Hematopoietic multipotent progenitor cell treated with erythropoietin and hydrocortisone succinate and interleukin-3 and kit ligand, for 6 days (in vitro differentiated cells): ENCODE measurements at places on chromosomes 4 and X.

DNA sequence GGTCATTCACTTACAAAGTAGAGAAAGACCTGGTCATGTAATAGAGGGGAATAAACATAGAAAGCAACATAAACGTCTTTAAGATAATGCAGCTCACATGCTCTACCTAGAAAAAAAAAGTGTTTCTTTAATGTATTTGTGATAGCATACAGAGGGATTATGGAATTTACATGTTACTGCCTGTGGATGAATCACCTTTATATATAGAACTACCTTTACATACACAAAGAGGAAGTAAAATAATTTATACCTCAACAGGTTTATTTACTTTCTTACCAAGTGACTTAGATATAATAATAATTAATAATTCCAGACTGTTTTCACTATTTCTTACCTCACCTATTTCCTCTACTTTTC is 81.5 kb downstream of the PPP3CA start:
- no peak for DNase-seq

GRCh38 chrX:88944661-88945060 is 197.6 kb downstream of the CPXCR1 start:
- DNase-seq: no peak

DNA sequence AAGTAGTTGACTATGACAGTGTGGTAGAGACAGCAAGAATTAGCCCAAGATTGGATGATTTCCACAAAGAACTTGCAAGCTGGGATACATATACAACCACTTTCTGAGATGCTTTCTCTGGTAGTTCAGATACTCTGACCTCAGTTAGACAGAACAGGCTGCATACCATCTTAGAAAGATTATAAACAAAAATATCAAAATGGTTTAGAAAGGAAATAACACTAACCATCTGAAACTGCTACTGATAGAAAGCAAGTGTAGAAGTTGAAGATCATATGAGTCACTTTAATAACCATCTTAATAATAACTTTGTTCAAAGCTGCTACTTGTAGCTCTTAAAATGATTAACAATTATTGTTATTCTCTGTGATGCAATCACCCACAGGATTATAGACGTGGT is 255.4 kb upstream of the TTC29 start:
- DNase-seq: no peak

- no peak for DNase-seq
Observed at GRCh38 chr4:130233377-130234047, 1137.6 kb downstream of the C4orf33 start.

GRCh38 chr4:119132306-119132705 is 3.3 kb upstream of the MYOZ2 start:
- no peak for DNase-seq

DNA sequence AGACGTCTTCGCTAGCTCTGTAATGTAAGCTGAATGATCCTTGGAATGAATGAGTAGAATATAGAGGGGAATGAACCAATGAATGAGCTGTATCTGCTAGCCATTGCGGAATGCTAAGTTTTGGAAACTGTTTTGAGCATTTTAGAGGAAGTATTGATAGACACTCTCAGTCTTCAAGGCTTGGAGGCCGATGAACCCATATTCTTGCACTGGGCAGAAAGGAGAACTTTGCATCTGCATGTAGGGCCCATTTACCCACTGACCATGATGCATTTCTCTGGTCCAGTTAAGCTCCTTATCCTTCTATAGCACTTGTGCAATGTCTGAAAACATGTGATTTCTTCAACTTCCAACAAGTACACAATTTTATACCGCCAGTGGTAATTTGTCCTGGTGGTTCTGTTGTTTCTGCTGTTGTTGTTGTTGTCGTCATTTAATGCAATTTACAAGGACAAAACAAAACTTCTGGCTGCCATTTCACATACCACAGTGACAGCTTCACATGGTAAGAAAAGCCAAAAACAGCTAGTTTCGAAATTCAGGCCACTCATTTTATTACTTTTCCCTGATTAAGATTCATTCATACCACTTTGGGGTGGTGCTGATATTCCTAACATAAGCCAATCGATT is 85.0 kb upstream of the MTM1 start:
- no peak for DNase-seq

DNA sequence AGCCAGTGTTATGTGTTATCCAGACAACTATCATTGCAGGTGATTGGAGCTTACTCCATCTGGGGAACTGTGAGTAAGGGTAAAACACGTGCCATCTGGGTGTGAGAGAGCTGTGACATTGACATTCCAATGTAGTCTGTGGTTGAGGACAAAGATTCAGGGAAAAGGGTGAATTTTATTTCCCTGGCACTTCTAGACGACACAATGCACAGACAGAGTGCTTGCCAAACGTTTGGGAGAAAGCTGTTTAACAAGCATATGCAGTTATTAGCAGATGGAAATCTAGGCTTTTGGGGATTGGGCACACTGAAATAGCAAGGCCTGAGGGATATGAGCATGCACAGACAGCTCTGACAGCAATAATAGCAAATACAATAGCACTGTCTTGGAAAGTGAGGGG is 21.3 kb upstream of the CTSO start:
- DNase-seq: no peak

GRCh38 chrX:115344885-115345614 is 55.5 kb downstream of the LUZP4 start:
- peak; percentile 16 for DNase-seq

- no peak for DNase-seq
Observed at GRCh38 chrX:70922774-70923473, 8.0 kb downstream of the SLC7A3 start.

- DNase-seq: no peak
Observed at GRCh38 chr4:141047228-141047884, 85.9 kb downstream of the RNF150 start.

- DNase-seq: no peak
Observed at GRCh38 chrX:153464116-153464515, 6.3 kb downstream of the HAUS7 start.

GRCh38 chrX:136731207-136731782 is 49.4 kb downstream of the ARHGEF6 start:
- no peak for DNase-seq

GRCh38 chr4:26218677-26219605 is 101.9 kb upstream of the RBPJ start:
- DNase-seq: peak; percentile 2

- peak; percentile 43 for DNase-seq
Observed at GRCh38 chrX:119672426-119672825, 20.5 kb downstream of the SEPTIN6 start.

DNA sequence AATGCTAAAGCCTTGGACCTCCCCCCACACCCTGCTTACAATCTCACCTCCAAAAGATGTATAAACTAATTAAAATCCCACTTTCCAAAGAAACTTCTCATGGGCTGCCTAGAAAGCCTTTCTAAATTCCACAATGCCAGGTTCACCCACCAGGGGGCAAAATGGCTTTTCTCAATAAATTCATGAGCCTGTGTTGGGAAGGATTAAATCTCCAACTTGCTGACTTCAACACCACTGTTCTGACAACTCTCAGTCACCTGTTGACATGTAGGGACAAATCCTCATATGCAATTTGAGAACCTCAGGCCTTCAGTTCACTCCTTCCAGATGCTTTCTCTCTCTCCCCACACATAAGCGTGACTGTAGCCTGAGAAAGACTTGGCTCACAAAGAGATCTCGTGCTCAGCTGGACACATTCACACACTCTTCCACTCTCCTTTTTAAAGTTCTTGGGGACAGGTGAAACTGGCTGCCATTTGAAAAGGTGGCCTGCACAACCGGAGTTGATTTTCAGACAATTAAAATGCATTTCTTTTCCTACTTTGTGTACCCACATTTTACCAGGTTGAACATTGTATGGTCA is 88.6 kb upstream of the PRPS2 start:
- DNase-seq: peak; percentile 14

GRCh38 chrX:13158911-13159310 is 114.5 kb upstream of the FAM9C start:
- no peak for DNase-seq

DNA sequence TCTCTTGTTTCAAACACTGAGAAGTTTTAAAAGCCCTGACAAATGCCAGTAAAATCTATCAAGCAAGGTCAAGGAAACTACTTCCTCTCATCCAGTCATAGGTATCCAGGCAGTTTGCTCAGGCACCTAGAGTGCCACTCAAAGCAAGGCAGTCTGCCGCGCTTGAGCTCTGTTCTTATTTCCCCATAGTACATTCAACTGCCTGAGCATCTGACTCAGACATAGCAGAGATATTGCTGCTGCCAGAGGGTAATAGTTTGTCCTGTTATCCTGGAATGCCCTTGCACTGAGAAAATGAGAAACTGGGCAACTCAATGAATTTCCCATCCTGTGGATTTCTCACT is 16.1 kb upstream of the ATP8A1 start:
- no peak for DNase-seq

DNA sequence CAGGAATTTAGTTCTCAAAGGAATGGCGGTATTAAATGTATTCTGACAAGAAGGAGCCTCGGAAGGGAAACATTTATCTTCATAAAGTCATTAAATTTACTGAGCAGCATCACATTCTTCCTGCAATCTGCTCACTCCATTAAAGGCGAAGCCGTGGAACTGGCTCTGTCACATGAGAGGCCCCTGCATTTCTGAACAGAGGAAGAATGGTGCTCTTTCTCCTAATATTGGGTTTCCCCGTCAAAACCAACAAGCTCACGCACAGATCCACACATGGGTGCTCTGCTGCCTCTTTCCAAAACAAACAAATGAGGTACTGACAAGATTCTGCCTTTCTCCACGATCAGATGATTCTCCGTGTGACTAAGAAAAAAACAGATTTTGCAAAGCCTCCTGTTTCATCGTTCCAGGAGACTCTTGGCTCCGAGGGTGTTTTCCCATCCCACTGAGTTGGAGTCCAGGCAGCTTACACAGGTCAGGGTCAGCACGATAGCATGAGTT is 191.2 kb downstream of the IDS start:
- DNase-seq: no peak

DNA sequence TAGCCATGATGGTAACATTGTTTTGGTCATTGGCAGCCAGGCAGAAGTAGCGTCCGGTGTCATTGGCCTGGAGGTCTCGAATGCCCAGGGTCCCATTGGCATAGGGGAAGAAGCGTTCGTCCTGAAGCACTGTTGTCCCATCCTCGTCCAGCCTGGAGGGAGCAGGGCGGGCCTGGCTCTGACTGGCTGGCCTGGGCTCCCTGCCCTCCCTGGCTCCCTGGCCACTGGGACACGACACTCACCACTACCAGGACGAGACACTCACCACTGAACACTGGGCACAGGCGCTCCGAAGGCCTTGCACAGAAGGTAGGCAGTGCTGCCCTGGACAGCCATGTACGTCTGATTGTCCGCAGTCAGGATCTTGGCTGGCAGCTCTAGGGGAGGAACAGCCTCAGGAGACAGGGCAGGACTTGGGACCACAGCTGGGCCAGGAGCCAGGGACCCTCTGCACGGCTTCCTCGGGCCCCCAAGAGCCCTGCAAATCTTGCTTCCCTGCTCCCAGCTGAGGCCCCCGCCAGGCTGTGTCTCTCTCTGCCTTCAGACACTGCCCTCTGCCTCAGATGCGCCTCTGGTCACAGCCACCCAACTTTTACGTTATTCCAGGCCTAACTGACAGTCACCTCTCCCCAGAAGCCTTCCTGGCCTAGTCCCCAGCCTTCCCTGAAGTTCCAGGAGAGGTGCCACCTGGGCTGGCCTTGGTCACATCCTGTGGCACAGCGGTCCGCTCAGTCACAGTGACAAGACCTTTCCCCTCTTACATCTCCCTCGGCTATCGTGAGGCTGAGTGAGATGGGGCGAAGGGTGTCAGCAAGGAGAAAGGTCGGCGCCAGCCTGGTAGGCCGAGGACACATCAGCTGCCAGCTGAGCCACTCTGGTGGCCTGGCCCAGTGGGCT is 17.1 kb downstream of the L1CAM start:
- no peak for DNase-seq
